ENCODE measurements at places on chromosomes 5 and 9.

GRCh38 chr5:86880344-86880743 lies 262.6 kb downstream of the COX7C start:
- DNase-seq: no peak

DNA sequence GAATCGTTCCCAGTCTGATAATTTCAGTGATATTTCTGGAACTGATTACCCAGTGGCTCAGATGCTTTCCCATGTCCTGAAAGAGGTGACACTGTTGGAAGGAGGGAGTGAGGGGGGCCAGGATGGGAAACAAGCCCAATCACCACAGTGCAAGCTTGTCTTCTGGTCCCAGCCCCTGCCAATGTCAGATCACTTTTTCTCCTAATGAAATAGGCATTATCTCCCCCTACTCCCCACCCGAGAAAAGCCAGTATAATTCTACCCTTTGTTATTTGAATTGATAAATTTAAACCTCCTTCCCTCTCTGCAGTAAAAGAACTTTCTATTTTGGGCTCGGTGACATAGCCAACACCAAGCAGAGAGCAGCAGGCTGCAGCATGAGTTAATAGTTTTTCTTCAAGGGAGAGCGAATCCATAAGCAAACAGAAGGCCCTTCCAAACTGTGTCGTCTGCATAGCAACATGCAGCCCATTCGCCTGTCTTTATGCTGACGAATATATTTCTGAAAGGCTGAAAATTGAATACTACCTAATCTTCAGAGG lies 14.6 kb upstream of the PPP2CA start:
- no peak for DNase-seq

GRCh38 chr5:141560151-141560550 lies 58.6 kb downstream of the DIAPH1 start:
- DNase-seq: no peak

GRCh38 chr9:110520120-110520701 lies 59.3 kb downstream of the SVEP1 start:
- DNase-seq: no peak

DNA sequence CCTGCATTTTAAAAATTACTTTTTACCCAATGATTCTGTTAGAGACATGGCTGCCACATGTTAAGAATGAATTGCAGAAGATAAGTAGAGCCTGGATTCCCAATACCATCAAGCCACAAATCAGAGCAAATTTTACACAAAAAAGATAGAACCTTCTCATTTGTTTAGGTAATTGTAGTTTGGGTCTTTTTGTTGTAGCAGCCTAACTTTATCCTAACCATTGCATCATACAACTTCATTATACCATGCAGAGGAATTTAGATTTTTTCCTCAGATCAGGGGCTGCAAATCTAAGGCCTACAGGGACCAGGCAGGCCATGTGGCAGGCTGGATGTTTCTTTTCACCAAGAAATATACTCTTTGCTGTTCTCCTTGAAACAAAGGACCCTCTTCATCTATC lies 34.6 kb downstream of the NKX2-5 start:
- DNase-seq: no peak

DNA sequence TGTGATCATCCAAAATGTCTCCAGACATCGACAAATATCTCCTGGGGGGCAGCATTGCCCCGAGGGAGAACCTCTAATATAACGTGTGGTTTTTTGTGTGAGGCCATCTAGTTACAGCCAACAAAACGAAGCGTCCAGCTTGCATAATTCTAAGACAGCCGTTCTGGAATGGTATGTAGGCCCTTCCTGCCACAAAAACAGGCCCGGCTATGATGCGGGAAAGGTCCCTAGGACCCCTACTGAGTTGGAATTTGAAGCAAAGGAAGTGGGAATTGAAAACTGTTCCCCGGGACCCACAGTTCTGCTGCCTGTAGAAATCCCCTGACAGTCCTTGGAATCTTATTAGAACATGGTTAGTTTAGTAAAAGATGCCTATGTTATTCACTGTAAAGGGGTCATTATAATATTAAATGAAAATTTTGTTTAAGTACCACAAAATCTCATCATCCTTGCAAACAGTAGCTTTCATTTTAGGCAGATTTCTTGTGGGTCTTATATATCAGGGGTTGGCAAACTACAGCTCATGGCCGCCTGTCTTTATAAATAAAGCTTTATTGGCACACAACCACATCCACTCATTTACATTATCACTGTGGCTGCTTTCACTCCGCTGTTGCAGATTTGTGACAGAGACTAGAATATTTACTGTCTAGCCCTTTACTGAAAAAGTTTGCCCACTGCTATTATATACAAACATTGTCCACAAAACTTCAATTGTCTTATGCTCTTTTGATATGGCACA lies 70.7 kb downstream of the MSX2 start:
- DNase-seq: no peak

GRCh38 chr5:132667761-132668705 lies 5.8 kb upstream of the IL4 start:
- no peak for DNase-seq

DNA sequence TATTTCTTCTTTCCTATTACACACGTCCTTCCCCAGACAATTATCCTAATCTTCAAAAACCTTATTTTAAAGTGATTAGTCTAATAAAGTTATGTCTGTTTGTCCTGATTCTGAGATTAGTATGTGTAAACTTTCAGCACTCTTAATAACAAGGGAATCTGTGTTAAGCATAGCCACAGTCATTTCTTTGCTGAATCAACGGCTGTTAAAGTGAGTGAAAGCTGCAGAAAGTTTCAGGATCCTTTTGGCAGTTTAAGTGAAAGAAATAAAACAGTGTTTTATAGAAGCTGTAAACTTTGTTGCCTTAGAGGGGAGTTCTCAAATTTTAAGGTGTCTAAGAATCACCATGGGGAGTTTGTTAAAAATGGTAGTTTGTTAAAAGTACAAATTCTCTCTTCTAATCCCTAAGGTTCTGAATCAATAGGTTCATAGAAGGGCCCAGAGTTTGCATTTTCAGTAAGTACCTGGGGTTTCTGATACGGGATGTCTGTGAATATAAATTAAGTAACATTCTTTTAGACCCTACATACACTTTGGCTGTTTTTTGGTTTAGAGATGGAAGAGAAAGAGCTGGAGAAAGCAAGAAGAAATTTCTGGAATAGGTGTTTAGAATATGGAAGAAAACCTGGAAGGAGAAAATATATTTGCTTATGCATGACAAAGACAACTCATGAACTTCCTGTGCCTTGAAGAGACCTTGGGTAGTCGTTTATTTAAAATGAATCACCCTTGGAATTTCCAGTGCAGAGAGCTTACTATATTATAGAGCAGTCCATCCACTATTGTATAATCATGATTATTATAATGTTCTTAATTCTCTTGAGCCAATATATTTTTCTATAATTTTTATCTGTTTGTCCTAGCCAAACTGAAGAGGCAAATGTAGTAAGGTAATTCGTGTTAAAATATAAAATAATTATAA lies 45.7 kb downstream of the SCAMP1 start:
- DNase-seq: no peak

Measured in stimulated activated CD8-positive, alpha-beta memory T cell treated with anti-CD3 and anti-CD28 coated beads, Interleukin-15, amount 100 ng/mL, for 4 hours (primary cell).